ENCODE measurements at places on chromosomes 1 and 21. TPM values are rescaled to one million over a fixed set of nuclear protein-coding genes. Genes with fewer than 3 reads are reported as not detected.

GRCh38 chr1:172203135-172203823, 217.2 kb upstream of the C1orf105 start:
- DNase-seq, result no peak

- no peak for DNase-seq
These were observed 6.2 kb upstream of the HLX start for GRCh38 chr1:220873087-220873486.

Gene LIX1L
- total RNA-seq, result 23.0 TPM

- DNase-seq, result no peak
These were observed 19.9 kb downstream of the ALDH9A1 start for GRCh38 chr1:165678509-165678908.

Gene OR2T33
- not detected for total RNA-seq

Gene LRRC71
- total RNA-seq, result 0.27 TPM

GRCh38 chr1:2145946-2146835, 48.4 kb downstream of the FAAP20 start:
- peak; percentile 12 for DNase-seq

Gene S100A3
- total RNA-seq, result 0.36 TPM

GRCh38 chr21:25170681-25171080, 436.6 kb downstream of the MRPL39 start:
- no peak for DNase-seq

Gene FHAD1
- not detected for total RNA-seq

Gene DPT
- total RNA-seq, result 45.6 TPM

Gene JAM2
- 23.7 TPM for total RNA-seq

Gene MCM3AP
- 58.8 TPM for total RNA-seq

- no peak for DNase-seq
These were observed 197.4 kb downstream of the GRIK3 start for GRCh38 chr1:36836916-36837315.

Gene ROR1
- total RNA-seq, result 14.0 TPM

Gene AGPAT3
- 79.6 TPM for total RNA-seq

GRCh38 chr1:82540006-82540405, 739.3 kb downstream of the ADGRL2 start:
- DNase-seq, result no peak

Gene TNFRSF1B
- total RNA-seq, result 16.2 TPM

GRCh38 chr21:45768011-45768739, 124.7 kb downstream of the PCBP3 start:
- DNase-seq, result no peak

DNA sequence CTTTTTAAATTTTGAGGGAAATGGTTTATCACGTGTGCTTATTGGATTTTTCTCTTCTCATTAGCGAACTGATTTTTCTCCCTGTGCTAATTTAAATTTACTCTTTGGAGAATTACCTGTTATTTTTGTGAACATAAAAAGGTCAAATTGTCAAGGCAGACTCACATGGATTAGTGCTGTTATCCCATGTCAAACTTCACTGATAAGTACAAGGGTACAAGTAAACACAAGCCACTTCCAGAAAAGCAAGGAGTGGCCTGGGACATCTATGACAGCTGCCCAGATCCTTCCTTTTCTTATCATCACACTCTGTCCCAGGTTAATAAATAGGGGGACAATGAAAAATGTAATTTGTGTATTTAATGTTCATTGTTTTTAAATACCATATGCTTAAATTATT, 901.2 kb downstream of the LTN1 start:
- DNase-seq, result no peak

- DNase-seq, result no peak
These were observed 98.3 kb upstream of the TIAM1 start for GRCh38 chr21:31442339-31442738.

Gene IL24
- total RNA-seq, result not detected

DNA sequence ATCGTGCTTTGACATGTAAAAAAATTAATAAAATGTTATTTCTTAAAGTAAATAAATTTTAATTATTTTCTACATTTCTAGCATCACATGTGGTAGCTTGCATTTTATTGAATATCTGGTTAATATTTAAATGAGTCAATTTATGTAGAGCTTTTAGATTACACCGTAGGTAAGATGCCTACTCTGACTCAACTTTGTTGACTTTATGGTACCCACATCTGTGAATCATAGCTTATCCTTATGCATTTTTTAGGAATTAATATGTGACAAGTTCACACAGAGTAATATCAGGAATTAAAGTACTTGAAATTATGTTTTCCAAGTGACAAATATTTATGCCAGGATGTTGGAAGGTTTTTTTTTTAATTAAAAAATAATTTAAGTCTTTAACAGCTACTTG, 120.7 kb downstream of the LEPR start:
- DNase-seq, result no peak

- DNase-seq, result no peak
These were observed 895 bp upstream of the PDZK1 start for GRCh38 chr1:145708063-145708462.

Gene PLOD1
- total RNA-seq, result 61.6 TPM

Gene TNFRSF9
- total RNA-seq, result not detected

- DNase-seq, result no peak
These were observed 17.1 kb downstream of the OSCP1 start for GRCh38 chr1:36433102-36433501.

- DNase-seq, result no peak
These were observed 37.3 kb downstream of the WNT2B start for GRCh38 chr1:112546076-112546475.

DNA sequence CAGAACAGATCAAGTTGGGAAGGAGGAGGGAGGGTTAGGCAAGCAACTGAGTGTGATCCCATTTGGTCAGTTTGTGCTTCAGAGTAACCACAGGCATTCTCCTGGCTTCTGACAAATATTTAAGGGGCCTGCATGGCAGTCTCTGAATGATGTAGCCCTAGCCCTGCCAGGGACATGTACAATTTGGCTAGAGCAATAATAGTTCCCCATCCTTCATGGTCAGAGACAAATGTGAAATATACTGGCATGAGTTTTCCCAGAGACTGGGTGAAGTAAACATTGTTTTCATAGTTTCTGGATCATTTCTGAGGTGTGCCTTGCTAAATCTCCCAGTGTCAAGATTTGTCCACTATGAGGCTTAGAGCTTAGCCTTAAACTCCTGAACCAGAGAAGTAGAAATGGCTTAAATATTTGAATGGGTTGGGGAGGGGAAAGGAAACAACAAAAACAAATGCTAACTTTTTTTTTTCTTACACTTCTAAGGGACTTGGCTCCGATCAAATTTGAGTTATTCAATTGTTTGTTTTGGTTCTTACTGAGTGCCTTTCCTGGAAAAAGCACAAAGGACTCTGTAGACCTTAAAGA, 42.0 kb upstream of the UBE2U start:
- DNase-seq, result no peak

DNA sequence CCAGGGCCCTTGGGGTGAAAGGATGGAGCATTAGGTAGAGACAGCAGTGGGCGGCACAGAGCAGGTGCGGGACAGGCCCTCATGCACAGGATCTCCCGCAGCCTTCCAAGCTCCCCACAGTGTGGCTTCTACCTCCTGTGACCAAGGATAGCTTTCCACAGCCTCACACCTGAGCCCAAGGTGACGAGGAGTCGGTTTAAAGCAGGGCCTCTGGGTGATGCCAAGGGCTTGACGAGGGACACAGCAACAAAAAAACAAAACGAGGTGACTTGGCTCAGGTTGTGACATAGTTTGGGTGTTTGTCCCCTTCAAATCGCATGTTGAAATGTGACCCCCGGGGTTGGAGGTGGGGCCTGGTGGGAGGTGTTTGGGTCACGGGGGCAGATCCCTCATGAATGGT, 15.3 kb downstream of the RSPH1 start:
- no peak for DNase-seq

- no peak for DNase-seq
These were observed 55.5 kb upstream of the DYNLT5 start for GRCh38 chr1:66696771-66697170.

- DNase-seq, result no peak
These were observed 17.6 kb downstream of the GALNT2 start for GRCh38 chr1:230084408-230085177.

Measured in left ventricle myocardium inferior (tissue), 1 donor.